ENCODE measurements at places on chromosomes 12 and 14.
A peak's percentile ranks its signal among the peaks of the same experiment; 100 is the strongest.

GRCh38 chr14:36618641-36619040 is 36.2 kb upstream of the NKX2-8 start:
- no peak for DNase-seq

GRCh38 chr12:15756822-15757221 is 32.4 kb downstream of the EPS8 start:
- DNase-seq = no peak

GRCh38 chr12:93468008-93468371 is 676 bp downstream of the MRPL42 start:
- DNase-seq = no peak

- DNase-seq = no peak
These were observed 44.4 kb upstream of the GNG2 start for GRCh38 chr14:51816031-51816430.

DNA sequence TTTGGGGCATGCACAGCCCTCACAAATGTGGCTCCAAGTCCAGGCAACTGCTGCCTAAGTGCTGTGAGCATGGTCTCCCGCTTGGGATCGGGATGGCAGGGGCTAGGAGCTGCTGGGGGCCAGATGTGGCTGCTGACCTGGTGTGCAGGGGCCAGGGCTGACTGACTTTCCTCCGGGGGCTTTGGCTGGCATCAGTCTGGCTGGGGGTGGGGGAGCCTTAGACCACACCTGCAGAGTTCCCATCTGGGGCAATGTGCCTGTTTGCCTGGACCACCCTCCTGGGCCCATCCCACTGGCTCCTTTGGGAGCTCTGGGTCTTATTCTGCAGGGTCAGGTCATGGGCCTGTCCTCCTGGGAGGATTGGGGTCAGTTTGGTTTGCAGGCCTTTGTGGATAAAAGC is 90.5 kb downstream of the TSPAN9 start:
- no peak for DNase-seq

GRCh38 chr12:50551866-50552265 is 47.1 kb downstream of the DIP2B start:
- no peak for DNase-seq

GRCh38 chr14:20696764-20697163 is 8.2 kb downstream of the ANG start:
- no peak for DNase-seq

- DNase-seq = no peak
These were observed 21.4 kb upstream of the MLXIP start for GRCh38 chr12:122057007-122057735.

DNA sequence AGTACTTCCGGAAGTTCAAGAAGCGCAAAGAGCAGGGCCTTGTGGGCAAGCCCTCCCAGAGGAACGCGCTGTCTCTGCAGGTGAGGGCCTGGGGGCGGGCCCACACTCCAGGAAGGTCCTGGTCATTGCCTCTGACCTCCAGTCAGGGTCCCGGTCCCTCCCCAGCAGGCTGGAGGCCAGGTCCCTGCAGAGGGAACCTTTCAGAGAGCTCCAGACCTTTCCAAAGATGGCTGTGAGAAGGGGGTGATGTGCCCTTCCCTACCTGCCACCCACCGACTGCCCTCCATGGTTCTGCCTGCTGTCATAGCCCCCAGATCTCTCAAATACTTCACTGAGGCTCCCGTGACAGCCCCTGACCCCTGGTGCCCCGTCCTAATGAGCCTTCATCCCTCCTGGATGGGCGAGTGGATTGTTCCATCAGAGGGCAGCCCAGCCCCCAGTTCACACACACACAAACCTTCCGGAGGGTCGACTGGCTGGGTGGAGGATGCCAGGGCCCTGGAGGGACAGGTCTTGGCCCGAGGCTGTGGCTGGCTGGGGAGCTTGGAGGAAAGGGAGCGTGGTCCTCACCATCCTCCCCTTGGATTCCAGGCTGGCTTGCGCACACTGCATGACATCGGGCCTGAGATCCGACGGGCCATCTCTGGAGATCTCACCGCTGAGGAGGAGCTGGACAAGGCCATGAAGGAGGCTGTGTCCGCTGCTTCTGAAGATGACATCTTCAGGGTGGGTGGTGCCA is 117.5 kb upstream of the FKBP4 start:
- no peak for DNase-seq

- no peak for DNase-seq
These were observed 20.7 kb upstream of the NEK9 start for GRCh38 chr14:75147423-75148071.

- no peak for DNase-seq
These were observed 68.7 kb downstream of the SLC35F4 start for GRCh38 chr14:57797160-57797559.

GRCh38 chr12:49335955-49336644 is 888 bp downstream of the C1QL4 start:
- peak; percentile 22 for DNase-seq

Measured in GM20000 (cell line).